RPMI8226 (cell line): ENCODE measurements at places on chromosomes 13 and 19.

DNA sequence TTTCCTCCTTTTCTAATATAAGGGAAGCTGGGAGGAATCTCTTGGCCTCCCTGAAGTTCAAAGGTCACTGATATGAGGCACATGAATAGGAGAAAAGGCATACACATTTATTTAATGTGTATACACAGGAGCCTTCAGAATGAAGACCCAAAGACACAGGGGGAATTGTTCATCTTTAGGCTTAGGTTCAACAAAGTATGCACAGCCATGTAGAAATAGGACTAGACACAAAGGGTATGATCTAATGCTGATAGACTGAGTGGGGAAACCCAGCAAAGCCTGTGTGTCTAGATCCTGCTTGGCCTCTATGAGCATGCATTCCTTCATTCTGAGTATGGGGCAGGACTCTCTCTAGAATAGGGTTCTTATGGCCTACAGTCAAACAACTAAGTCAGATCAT, 177.1 kb upstream of the RFC3 start:
- DNase-seq: no peak

GRCh38 chr13:85529218-85529594, 270.0 kb downstream of the SLITRK6 start:
- no peak for DNase-seq

DNA sequence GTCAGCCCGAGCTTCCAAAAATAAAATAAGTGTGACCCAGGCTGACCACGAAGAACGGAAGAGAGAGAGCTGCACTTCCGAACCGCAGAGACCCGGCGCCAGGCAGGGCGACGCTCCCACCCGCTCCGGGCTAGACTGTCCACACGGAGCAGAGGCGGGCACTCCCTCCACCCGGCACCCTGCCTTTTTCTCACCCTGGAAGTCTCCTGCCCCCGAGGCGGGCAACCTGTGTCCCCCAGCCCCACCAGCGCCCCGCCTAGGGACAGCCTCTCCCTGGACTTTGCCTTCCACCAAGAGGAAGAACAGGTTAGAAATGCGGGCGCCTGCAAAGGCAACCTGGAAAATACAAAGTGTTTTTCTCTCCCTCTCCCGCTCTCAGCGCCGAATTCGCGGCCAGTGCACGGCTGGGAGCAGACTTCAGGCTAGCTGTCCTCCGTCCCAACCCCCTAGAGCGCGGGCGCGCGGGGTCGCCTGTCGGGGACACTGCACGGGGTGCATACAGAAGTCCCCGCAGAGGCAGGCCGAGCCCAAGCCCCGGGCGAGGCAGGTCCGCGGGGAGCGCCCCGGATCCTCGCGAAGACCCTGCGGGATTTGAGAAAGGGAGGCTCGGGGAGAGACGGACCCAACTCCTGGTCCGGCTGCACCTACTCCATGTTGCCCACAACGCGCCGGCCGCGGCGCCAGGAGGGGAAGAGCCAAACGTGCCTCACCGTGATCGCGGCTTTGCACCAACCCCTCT, 845 bp downstream of the SPRY2 start:
- no peak for DNase-seq

DNA sequence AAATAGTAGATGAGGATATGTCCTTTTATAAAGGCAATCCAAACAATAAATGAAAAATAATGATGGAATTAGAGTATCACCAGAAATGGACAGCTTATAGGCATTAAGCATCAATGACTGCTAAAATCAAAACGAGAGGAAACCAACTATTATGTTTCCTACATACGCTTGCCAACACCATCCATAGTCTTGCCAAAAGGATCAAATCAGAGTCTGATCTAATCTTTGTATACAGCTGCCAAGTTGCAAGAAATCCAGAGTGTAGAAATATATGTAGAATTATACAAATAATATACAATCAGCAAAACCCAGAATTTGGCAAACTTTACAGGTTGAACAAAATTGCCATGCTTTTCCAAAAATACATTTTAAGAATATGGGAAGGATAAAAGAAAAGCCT, 1661.6 kb downstream of the SLITRK1 start:
- no peak for DNase-seq

GRCh38 chr13:90258129-90258528, 1089.4 kb upstream of the MIR17HG start:
- DNase-seq: no peak

DNA sequence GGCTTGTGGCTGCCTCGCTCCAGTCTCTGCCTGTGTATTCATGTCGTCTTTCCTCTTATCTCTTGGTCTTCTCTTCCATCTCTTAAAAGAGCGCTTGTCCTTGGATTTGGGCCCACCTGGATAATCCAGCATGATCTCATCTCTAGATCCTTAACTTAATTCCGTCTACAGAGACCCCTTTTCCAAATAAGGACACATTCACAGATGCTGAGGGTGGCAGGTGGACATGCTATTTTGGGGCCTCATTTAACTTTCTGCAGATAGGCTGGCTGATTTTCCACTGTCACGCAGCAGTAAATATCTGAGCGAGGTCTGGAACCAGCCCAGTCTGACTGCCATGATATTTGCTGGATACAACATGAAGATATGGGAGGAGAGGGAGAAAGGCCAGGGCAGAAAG, 41.5 kb upstream of the TSHZ3 start:
- no peak for DNase-seq

DNA sequence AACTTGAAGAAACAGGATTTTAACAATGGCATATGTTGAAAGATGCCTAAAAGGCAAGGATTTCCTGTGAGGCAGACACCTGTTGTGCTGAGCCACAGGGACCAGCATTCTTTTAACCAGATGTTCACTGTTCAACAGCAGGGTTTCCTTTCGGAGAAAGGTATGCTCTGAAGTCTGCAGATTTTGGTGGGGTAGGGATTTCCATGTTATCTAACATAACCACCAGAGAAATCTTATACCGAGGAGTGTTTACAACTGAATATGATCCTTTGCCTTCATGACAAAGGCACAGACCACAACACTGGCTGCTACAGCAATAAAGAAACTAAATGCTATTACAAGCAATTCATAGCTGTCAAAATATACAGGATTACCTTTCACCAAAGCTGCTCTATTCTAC, 48.1 kb downstream of the MPHOSPH8 start:
- DNase-seq: no peak

DNA sequence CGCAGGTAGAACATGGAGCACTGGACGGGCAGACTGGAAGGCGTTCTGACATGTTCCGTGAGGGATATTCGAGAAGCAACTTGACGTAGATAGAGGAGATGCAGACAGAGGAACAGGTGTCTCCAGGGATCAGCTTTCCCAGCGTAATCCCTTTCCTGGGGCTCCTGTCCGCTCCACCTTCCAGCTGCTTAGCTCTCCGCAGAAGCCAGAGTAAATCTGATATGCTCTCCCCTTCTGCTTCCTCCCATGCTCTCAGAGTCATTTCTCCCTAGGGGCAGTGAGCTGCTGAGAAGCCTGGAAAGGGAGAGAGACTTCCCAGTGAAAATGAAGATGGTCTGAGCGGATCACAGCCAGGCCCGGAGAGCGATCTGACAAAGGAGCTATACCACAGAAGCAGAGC, 23.0 kb upstream of the OLFM4 start:
- no peak for DNase-seq

- DNase-seq: no peak
Measured at GRCh38 chr13:104976986-104977385, 1558.5 kb downstream of the EFNB2 start.

GRCh38 chr13:50393628-50394027, 378.4 kb downstream of the KCNRG start:
- no peak for DNase-seq

- no peak for DNase-seq
Measured at GRCh38 chr19:3645726-3646125, 19.1 kb upstream of the CACTIN start.

- no peak for DNase-seq
Measured at GRCh38 chr13:35518337-35518946, 42.0 kb upstream of the MAB21L1 start.

GRCh38 chr19:46481223-46481848, 10.0 kb upstream of the PNMA8A start:
- DNase-seq: no peak

- DNase-seq: no peak
Measured at GRCh38 chr13:111119966-111120365, 4.9 kb downstream of the ARHGEF7 start.
